ENCODE measurements at places on chromosomes 2 and 18.

DNA sequence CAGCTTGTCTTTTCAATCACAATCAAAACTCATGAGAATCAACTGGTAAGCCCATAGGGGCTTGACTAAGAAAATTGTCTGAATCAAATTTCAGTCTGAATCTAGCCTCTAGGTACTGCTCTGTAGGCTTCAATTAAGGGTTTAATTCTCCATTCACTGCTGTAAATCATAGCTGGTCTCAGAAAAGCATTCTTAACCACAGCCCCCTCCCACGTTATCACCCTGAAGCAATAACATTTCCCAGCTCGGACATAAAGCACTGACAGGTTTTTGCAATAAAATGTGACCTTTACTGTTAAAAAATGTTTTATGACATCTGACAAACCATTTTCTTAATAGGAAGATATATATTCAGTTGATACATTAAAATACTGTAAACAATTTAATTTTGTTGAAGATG is 55.0 kb downstream of the LRP1B start:
- DNase-seq = no peak

DNA sequence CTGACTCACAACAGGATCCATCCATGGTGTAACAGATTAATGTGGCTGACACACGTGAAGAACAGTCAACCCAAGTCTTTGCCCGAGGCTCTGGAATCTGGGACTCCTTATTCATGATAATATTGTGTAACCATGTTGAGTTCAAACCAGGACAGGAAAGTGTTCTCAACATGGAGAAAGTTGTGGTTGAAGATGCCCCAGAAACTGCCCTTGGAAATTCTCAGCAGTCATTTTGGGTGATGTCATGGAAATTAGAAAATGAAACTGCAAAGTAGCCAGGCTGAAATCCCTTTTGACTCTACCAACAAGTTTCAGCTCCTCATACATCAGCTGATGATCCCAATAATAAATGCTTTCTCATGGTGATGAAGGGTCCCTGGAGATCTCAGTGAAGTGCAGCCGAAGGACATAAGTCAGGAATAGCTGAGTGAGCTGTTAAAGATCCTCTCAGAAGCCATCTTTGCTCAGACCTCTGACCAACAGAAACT is 307.7 kb downstream of the TNS1 start:
- peak; percentile 76 for DNase-seq

GRCh38 chr2:214543386-214543955 is 132.6 kb downstream of the VWC2L start:
- no peak for DNase-seq

DNA sequence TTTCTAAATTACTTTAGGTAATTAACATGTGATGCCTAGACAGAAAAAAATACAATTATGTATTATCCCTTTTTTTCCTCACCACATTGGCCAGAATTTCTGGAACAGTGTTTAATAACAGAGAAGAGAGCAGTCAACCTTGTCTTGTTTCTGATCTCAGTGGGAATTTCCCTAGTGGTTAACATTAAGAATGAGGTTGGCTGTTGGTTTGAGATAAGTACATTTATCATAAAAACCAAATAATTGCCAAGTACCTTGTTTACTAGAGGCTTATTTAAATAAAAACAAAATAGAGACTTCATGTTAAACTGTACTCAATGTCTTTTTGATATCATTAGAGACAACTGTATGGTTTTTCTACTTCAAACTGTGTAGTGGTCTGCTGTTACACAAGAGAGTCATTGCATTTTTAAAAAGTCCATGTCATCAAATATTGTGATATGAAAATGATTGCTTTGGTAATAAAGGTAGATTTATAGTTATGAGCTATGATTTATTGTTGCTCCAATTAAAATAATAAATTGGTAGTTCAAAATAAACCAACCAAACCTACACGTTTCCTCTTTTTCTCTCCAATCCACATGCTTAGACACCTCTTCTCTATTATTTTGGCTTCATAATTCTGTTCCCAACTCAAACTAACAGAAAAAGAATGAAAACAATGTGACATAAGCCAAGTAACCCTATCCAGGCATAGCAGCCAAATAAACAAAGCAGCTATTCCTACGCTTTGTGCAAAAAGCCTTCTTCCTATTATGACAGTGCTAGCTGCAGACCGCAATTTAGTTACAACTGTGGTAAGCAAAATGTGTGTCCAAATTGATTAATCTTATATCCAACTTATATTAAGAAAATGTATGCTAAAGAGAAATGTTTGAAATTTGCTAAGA is 20.9 kb upstream of the TANK start:
- DNase-seq = no peak

DNA sequence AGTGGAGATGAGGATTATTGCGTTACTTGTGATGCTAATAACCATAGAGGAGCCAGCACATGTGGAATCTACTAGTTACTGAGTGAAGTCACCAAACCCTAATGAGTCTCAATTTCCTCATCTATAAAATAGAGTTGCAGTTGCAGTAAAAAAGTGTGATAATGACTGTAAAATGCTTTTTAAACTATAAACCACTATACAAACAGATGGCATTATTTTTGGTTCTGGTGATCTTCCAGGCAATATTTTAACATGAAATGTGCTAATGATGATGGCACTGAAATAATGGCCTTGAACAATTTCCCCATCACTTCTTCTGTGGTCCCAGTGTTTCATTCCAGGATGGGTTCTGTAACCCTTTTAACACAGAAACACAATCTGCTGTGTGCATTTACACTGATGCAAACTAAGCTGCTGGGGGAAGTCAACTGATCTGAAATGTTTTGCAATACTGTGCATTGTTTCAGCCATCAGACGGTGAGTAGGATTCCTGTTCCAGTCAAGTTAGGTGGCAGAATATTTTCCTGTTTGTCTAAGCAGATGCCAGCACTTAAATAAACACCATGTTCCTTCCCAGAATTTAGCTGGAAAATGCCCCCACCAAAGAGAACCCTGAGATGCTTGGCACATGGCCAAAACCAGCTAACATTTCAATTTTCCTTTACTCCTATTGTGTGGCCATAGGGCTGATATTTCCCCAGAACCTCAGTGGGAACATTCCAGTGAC is 52.6 kb downstream of the TACR1 start:
- no peak for DNase-seq

Data from keratinocyte (primary cell).